ENCODE measurements at places on chromosomes 4 and X.

DNA sequence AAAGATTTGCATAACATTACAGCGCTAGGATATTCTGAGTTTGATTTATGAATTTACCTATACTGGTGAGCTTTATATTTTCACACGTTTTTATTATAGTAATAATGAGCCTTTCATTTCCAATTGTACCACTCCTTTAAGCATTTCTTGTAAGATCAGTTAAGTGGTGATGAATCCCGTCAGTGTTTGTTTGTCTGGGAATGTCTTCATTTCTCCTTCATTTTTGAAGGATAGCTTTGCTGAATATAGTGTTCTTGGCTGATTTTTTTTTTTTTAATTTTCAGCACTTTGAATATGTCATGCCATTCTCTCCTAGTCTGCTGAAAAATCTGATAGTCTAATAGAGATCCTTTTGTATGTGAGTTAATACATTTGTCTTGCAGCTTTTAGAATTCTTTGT, 70.1 kb downstream of the IL15 start:
- DNase-seq = no peak

DNA sequence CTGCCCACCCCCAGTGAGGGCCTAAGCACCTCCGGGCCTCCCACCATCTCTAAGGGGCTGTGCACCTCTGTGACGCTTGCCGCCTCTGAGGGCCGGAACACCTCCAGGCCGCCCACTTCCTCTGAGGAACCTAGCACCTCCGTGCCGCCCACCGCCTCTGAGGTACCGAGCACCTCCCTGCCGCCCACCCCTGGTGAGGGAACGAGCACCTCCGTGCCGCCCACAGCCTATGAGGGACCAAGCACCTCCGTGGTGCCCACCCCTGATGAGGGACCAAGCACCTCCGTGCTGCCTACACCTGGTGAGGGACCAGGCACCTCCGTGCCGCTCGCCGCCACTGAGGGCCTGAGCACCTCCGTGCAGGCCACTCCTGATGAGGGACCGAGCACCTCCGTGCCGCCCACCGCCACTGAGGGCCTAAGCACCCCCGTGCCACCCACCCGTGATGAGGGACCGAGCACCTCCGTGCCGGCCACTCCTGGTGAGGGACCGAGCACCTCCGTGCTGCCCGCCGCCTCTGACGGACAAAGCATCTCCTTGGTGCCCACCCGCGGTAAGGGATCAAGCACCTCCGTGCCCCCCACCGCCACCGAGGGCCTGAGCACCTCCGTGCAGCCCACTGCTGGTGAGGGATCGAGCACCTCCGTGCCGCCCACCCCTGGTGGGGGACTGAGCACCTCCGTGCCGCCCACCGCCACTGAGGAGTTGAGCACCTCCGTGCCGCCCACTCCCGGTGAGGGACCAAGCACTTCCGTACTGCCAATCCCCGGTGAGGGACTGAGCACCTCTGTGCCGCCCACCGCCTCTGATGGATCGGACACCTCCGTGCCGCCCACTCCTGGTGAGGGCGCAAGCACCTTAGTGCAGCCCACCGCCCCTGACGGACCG, 977 bp downstream of the MAGEE1 start:
- peak; percentile 36 for DNase-seq

GRCh38 chr4:86846921-86847320, 2.3 kb downstream of the SLC10A6 start:
- no peak for DNase-seq

- no peak for DNase-seq
Measured at GRCh38 chrX:30635630-30636029, 17.6 kb upstream of the GK start.

- no peak for DNase-seq
Measured at GRCh38 chr4:30802622-30803323, 82.6 kb downstream of the PCDH7 start.

GRCh38 chrX:81586096-81586495, 384.2 kb downstream of the SH3BGRL start:
- DNase-seq = no peak

- DNase-seq = no peak
Measured at GRCh38 chrX:42930951-42931350, 153.0 kb upstream of the PPP1R2C start.

DNA sequence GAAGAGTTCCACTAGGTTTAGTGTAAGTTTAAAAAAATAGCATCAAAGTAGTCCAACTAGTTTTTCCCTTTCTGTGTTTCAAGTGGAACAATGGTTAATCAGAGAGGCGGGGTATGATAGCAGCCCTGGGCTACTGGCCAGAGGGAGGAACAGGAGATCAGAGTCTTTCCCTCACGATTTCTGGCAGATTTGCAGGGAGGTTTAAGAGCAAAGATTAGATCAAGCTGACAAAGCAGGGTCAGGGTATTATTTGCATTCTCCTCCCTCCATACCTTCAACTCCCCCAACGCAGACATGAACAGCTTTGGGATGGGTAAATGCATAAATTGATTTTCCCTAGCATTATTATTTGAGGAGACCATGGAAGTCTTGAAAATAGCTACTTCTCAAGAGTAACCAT, 277.6 kb upstream of the DIAPH2 start:
- no peak for DNase-seq

- DNase-seq = no peak
Measured at GRCh38 chr4:121668368-121669162, 28.2 kb downstream of the ANXA5 start.

- DNase-seq = no peak
Measured at GRCh38 chrX:57817302-57817701, 93.0 kb downstream of the ZXDA start.

GRCh38 chrX:68438575-68438974, 5.3 kb upstream of the OPHN1 start:
- no peak for DNase-seq

DNA sequence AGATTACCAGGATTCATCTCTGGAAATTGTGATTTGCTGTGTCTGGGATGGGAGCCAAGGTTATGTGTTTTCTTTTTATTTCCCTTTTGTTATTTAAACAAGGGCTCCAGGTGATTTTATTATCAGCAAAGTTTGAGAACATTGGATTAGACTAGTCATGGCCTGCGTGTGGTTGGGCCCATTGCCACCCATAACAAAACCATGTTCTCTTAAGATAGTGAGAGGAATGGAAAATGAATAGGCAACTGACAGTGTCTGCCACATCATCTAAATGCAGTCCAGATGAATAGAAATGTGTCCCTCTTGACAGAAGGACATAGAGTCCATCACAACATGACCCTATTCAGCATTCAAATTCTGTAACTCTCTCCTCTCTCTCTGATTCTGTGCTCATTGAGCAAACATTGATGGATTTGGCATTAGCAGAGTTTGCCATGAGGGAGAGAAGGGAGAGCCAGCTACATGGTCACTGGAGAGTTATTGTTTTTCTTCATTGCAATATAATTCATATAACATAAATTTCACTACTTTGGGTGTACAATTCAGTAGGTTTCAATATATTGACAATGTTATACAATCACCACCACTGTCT, 11.7 kb downstream of the XK start:
- no peak for DNase-seq

DNA sequence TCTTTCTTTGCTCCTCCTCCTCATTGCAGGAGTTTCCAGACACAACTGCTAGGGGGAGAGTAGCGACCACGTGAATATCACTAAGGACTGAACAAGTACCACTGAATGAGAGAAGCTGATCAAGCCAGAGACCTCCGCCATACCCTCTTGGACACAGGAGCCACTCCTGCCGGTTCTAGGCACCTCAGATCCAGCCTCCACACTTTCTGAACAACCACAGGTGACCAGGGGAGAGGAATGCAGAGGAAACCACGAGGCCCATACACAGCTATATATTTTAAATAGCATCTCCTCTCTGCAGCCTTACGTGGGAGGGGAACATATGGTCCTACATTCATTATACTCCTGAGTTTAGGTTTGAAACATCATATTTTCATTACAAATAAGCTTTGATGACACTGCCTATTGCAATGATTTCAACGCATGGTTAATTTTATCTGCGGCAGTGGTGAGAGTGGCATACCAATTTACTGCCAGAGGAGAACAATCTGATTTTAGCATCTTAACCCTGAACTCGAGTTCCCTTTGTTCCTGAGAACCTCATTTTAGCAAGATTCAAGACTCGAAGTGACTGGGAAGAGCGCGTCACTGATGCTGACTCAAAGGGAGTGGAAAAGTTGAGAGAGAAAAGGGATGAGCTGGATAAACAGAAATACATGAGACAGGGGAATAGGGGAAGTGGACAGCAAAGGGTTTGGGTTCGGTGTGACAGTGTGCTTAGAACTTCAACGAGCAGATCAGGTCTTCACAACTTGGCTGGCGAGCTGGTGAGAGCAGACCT, 231.7 kb upstream of the PPARGC1A start:
- no peak for DNase-seq

GRCh38 chr4:56731857-56732256, 50.8 kb upstream of the HOPX start:
- no peak for DNase-seq

- no peak for DNase-seq
Measured at GRCh38 chrX:132615391-132616131, 126.7 kb upstream of the MBNL3 start.

GRCh38 chr4:139851639-139852038, 186.0 kb downstream of the MGST2 start:
- DNase-seq = no peak

GRCh38 chr4:139060591-139060990, 45.0 kb downstream of the NOCT start:
- DNase-seq = no peak

DNA sequence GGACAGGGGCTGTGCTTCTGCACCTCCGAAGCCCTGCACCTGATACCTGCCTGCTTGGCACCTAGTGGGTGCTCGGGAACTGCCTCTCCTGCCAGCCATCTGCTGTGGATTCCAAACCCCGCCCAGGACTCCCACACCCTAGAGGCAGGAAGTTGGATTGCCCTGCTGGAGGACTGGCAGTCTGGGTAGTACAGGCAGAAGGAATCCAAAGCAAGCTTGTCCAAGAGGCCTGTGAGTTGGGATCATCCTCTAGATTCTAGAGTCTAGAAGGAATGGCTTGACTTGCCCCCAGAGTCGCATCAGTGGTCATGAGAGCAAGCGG, 64.6 kb upstream of the MTM1 start:
- no peak for DNase-seq

Data from GM06990 (cell line).